ENCODE measurements at places on chromosomes 3 and 15.
A peak's percentile ranks its signal among the peaks of the same experiment; 100 is the strongest.

- DNase-seq: no peak
Measured at GRCh38 chr15:91895051-91895450, 41.5 kb downstream of the SLCO3A1 start.

GRCh38 chr3:187181454-187182170 is 15.7 kb upstream of the RTP1 start:
- no peak for DNase-seq

DNA sequence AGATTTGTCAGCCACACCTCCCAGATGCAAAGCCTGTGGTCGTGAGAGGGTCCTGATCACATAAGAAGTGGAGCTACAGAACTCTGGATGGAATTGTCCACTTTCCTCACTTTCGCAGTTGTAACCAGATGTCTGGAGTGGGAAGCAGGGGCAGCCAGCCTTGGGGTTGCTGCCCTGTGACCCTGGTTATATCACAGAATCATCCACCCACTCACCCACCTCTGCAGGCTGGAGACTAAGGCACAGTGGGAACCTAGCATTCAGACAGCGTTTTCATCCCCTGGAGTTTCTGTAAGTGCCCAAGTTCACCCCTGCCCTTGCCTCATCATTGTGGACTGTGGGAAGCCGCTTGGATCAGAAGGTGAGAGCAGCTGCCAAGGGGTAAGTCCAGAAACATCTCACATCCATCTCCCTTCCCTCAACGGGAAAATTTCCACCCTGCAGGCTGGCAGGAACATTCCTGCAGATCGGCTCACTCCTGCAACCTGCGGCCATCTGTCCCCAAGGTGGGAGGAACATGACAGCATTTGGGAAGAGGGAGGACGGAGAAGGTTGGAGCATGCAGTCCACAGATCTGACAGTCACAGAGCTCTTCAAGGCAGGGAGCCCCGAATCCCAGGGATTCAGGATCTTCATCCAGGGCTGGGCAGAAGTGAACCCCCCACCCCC is 2.9 kb upstream of the IQSEC1 start:
- no peak for DNase-seq

GRCh38 chr15:66946578-66947164 is 118.7 kb upstream of the SMAD3 start:
- peak; percentile 78 for DNase-seq

- DNase-seq: no peak
Measured at GRCh38 chr15:40536501-40536900, 28.3 kb downstream of the CCDC32 start.

DNA sequence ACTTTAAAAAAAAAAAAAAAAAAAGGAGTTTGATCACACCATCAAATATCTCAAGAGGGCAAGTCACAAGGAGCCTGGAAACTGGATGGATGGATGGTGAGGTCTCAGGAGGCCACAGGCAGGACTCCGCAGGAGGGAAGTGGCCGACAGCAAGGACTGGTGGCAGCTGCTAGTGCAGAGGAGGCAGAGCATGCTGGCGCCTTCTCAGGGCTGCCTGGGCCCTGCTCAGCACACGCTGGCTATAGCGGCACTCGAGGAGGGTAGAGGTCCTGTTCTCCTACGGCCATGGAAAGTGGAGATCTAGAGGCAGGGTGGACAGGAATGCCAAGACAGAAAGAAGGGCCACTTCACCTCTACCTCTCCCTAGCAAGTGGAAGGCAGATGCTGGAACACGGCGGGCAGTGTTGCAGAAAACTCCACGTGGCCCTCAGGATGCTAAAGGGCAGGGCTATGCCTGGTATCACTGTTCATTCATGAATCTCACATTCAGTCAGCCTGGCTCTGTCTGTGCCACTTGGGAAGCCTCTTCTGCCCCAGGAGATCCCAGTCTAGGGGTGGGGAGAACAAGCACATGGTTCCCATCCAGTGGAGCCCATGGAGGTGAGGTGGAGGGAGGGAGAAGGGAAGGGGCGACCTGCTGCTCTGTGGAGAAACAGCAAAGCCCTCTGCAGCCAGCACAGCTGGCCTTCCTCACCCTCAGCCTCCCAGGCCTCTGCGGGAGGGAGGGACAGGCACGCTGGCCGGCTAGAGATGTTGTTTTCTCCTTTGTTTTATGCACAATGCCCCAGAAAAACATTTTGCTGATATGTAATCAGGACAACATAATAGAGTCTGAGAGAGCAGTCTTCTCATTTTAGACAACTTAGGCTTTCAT is 71.0 kb downstream of the OXNAD1 start:
- no peak for DNase-seq

DNA sequence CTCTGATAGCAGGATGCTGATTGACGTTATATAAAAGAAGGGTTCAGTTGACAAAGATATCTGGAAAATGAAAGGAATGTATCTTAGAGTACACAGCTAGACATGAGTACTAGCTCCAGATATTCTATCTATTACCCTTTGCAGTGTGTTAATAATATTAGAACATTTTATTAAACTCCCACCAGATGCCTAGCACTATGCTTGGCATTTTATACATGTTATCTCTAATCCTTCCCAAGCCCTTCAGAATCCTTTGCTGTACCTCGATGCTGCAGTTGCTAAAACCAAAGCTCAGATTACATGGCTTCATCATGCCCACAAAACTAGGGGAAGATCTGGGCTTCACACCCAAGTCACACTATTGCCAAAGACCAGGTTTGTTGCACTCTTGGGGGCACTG is 350.1 kb upstream of the AZI2 start:
- DNase-seq: no peak

DNA sequence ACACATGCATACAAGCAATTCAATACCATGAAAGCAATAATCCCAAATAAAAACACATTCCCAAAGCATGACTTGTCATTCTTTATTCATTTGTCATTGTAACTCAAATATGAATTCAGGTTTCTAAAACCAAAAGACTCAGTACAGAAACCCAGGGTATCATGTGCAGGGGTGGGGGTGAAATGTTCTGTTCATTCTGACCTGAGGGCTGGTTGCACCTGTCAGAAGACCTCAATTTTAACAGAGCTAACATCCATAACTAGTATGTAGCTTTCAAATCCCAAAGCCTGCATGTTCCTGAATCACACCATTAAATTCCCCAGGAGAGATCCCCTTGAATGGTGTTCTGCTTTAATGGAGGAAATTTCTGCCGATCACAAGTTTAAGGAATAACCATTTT is 738.7 kb downstream of the MCTP2 start:
- DNase-seq: no peak

GRCh38 chr3:84727616-84728015 is 231.2 kb upstream of the CADM2 start:
- DNase-seq: no peak

DNA sequence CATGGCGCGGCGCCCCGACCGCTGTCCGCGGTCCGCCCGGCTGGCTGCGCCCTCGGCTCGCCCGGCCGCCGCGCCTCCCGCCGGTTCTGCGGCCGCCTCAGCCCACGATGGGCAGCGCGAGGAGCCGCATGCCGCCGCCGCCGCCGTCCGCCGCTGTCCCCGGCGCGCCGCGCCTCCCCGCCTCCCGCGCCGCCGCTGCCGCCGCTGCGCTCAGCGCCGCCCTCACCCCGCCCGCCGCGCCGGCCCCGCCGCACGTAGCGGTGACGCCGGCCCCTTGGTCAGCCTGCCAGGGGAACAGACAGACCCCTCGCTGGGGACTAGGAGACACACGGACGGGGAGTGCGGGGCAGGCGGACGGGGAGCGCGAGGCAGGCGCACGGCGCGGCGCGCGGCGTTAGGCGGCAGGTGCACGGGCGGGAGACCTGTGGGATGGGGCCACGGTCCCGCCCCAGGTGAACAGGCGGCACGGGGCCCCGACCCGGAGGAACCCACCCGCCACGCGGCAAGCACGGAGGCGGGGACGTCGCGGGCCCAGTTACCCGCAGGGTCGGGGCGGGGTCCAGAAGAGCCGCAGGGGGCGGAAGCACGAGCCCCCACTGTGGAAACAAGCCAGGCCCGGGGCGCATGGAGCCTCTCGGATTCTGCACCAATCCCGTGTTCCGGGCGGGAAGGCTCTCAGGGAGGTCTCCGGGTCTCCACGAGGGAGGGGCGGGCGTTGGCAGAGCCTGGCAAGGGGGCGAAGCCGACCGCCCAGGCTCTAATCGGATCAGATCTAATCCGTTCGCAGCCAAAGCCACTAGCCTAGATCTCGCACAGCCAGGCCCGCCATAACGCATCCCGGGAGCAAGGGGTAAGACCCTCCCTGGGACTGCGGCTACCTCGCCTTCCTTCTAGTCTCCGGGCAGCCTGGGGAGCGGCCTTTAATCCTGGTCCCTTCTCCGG is at the start of gene CSPG5:
Gene CSPG5, minus strand, starts transcription at position 175 of the 942 bp plus-strand sequence. Its CDS starts 172 bp downstream, at position 3.
- DNase-seq: peak; percentile 48

DNA sequence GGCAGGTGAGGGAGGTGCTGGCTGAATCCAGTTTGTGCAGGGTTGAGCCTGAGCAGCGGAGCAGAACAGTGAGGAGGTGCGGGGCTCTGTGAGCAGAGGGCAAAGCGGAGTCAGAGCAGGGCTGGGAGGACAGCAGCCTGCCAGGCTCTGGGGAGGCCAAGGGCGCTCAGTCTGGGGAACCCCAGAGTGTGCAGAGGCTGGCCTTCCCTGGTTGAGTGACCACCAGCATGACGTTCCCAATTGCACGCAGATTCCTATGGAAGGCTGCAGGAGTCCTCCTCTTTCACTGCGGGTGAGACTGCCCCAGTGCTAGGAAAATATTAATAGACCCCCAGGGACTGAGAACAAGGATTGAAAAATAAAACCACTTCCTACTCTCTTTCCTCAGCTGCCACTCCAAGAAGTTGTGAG is 13.2 kb downstream of the MRAS start:
- no peak for DNase-seq

DNA sequence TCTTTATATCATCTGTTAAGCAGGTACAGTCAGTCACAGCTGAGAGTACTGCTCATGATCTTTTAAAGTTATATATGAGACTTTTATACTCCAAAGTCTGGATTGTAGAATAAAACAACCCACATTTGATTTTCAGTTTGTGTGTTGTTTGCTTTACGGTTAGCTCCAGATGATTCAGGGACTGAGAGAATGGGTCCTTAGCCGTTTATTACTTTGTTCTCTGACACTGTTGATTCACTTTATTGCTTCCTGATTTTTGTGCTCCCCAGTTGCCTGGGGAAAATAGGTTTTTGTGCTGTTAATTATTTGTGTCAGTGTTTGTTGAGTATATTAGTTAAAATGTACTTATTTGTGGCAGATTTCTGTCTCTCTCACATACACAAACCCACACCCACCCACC is 8.6 kb upstream of the EBLN2 start:
- DNase-seq: no peak

- no peak for DNase-seq
Measured at GRCh38 chr15:75551091-75551490, 28.0 kb downstream of the PTPN9 start.

- no peak for DNase-seq
Measured at GRCh38 chr15:66016199-66016598, 146.9 kb downstream of the RAB11A start.

DNA sequence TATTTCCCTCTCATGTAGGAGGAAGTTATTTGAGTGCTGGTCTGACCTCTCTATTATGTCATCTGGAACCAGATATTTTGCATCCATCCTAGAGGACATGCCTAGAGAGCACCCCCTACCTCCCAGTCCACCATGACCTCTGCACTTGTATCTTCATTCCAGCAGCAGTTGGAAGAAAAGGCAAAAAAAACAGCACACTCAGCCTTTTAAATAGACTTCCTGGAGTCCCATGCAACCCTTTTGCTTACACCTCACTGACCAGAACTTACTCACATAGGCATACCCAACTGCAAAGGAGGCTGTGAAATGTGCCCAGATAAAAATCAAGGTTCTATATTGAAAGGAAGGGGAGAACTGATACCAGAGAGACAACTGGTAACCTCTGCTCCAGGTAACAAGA is 92.3 kb upstream of the FHIT start:
- DNase-seq: no peak

GRCh38 chr3:24264748-24265158 is 229.9 kb downstream of the THRB start:
- no peak for DNase-seq

GRCh38 chr3:10017636-10018292 is 8.5 kb upstream of the FANCD2 start:
- DNase-seq: no peak

DNA sequence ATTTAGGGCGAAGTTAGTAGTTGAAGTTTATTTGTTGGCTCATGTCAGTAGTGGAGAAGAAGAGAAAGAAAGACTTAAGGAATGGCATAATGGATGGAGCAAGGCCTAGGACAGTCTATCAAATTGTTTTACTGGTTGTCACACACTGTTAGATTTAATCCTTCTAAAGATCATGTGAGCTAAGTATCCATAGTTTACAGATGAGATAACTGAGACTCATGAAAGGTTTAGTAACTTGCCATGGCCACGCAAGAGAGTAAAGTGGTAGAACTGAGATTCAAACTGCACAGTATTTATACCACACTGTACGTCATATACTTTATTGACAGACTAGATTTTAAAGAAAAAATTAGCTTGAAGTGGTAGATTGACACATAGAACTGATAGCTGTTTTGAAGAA is 11.4 kb downstream of the SPRED1 start:
- DNase-seq: no peak

DNA sequence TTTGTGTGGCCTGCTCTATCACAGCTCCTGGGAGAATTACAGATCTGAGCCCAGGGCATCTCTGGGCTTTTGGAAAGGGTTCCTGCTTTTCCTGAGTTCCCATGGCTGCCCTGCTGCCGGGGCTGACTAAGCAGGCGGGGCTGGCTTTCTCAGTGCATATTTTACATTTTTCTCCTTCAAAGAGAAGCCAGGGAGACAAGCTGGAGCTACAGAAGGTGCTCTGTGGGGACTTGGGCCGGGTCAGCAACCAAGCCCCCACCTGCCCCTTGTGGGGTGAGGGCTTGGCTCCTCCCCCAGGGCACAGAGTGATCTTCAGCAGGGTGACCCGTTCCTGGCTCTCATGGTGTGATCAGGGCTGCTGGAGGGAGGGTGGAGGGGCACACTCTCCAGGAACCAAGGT is 17.4 kb downstream of the ABTB1 start:
- peak; percentile 32 for DNase-seq

DNA sequence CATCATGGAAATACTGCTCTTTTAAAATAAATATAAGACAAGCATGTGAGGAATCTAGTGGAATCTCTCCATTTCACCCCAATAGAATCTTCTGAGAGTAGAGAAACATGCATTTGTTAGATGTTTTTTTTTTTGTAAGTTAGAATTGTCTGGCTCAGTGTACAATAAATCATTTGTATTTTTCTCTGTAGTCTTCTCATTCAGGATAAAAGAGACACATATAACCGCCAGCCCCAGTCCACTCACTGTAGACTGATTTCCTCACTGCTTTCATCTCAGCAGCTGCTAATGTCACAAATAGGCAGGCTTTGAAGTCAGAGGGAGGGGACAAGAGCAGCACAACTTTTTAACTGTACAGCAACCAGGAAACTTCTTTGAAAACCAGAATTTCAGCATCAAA is 140.2 kb upstream of the RBMS3 start:
- no peak for DNase-seq

DNA sequence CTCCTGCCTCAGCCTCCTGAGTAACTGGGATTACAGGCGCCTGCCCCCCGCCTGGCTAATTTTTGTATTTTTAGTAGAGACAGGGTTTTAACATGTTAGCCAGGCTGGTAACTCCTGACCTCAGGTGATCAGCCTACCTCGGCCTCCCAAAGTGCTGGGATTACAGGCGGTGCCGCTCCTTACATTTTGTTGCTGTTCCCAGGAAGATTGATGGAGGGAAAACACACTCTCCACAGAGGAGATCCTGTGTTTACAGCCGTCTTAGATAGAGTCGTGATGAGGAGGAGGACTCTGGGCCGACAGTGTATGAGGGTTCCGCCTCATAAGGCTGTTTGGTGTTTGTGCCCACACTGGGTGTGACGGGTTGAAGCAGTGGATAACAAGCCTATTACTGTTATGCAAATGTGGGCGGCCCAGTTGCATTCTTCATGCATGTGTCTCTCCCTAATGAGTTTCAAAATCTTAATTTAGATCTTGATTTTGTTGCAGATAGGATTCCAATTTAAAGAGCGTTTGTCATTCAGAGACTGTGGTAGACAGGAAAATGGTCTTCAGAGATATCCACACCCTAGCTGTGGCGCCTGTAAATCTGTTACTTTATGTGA is 60.0 kb downstream of the APBA2 start:
- DNase-seq: no peak
